Activated T-helper 1 cell treated with Interleukin-2 at 50 U/mL for 16 hours (primary cell): ENCODE measurements at places on chromosomes 2 and 18.

- DNase-seq, result no peak
These were observed 25.9 kb downstream of the COL6A3 start for GRCh38 chr2:237388036-237388435.

GRCh38 chr2:222946700-222947287 lies 86.0 kb downstream of the ACSL3 start:
- DNase-seq, result no peak

DNA sequence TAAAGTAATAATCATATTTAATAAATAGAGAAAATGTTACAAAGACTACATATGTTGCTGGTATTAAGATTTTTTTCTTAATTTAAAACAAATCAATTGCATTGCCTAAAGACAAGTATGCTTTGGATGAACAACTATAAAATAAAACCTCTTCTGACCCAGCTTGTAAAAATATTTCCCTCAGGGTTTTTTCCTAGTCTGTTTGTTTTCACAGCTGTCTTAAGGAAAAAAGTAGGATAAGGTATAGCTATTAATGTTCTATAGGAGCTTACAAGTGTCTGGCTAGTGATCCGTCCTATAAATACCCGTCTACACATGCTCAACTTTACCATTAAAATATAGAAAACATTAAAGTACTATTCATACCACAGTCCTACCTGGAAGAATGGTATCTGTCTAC lies 97.1 kb downstream of the NOL10 start:
- no peak for DNase-seq

DNA sequence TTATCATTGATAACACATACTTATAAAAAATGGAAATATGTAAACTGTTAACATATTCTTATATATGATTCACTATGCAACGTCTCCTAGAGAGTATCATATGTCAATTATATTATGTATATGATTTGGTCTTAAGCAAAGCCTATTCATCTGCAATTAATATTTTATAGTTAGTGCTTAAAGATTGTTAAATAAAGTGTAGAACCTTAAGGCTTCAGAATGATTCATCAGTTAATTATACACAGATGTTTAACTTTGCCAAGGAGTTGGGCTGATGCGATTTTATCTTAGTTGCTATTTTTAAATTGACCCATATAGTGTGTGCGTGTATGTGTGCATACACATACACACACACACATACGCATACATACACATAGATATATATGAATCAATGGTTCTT lies 323.1 kb downstream of the RBM43 start:
- DNase-seq, result no peak

DNA sequence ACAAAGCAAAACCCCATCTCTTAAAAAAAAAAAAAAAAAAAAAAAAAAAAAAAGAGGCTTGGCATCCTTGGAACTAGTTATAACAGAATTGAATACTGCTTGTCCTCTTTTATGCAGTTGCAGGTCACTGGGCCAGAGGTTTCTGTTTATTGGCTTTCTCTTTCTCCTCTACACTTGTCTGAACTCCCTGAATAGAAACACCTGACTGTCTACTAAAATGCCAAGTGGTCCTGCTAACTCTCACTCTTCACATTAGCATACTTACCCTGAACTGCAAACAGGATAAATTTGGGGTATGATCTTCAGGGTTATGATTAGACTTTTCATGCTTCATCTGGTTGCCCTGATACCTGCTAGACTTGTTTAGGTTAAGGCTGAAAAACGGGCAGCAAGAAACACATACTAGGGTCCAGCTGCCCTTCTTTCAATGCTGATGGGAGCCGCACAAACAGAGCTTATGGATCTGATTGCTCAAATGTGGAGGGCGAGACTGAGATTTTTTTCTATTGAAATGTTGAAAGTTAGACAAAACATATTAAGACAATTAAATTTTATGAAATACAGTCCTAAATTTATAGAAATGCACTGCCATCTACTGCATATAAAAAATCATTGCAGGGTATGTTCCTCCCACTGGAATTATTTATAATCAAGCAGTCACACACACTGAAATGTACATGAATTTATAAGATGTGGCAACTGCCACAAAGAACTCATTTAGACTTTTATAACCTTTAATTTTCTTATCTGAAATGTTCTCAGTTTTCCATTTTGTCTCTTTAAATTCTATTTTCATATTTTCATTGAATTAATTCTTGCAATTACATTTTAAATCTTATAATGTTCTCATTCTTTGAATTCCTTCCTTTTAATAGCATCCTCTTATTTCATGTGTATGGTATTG lies 40.8 kb downstream of the GTF3C3 start:
- DNase-seq, result no peak
